Activated T-cell treated with anti-CD3 and anti-CD28 coated beads, Interleukin-2, amount 50 U/mL, for 72 hours (primary cell): ENCODE measurements at places on chromosomes 12 and 14.

DNA sequence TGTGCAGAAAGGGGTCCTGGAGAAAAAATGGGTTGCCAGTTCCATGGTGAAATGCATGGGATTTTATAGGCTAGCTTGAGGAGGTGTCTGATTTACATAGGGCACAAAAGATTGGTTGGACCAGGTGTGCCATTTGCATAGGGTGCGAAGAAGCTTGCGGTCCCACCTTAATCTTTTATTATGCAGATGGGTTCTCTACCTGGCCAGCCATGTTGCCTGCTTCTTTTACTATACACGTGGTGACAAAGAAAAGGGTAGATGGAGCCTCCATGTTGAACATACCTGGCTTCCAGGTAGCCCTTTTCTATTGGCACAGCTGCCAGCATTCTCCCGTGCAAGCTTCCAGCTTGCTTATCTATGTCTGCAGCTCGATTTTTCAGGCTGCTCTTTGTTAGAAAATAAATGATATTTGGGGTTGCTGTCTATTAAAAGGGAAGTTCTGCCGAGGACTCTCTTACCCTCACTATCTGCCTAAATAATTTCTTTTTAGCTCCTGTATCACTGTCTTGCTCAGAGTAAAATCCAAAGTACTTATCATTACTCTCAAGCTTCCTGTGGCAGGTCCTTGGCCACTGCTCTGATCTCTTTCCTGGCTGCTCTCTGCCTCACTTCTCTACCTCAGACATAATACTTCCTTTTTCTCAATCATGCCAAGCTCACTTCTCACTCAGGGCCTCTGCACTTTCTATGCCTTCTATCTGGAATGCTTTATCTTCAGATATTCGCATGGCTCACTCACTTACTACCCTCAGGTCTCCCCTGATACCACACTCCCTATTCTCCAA is 216.0 kb upstream of the DAAM1 start:
- H3K4me1 ChIP-seq: no peaks in the 10 kb centered on the region
- H3K36me3 ChIP-seq: no peaks in the 10 kb centered on the region
- H3K4me3 ChIP-seq: no peak overlapping the region
- no peaks in the 10 kb centered on the region for H3K27me3 ChIP-seq

DNA sequence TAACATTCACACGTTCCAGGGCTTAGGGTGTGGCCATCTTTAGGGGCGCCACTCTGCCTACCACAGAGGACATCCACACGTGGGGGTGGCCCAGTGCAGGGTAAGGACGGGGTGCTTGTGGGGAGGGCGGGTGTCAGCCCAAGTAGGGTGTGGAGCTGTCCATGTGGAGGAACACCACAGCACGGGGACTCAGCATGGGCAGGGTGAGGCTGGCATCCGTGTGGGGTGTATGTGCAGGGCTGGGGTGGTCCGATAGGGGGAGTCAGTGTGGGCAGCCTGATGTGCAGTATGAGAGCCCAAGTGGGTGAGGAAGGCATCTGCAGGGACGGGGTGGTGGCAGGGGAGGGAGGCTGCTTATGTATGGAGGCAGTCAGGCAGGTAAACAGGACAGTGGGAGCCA is 17.7 kb downstream of the PSMC1 start:
- peaks cover 12% of the 10 kb centered on the region for H3K36me3 ChIP-seq
- no peak overlapping the region for H3K4me3 ChIP-seq
- H3K27ac ChIP-seq: peak overlapping the region; percentile 88
- no peak for DNase-seq

GRCh38 chr14:80465546-80466220 is 254.4 kb upstream of the DIO2 start:
- H3K27me3 ChIP-seq: no peaks in the 10 kb centered on the region
- no peak overlapping the region for H3K4me3 ChIP-seq
- H3K27ac ChIP-seq: no peak overlapping the region

GRCh38 chr12:76024102-76024781 is 7.3 kb downstream of the PHLDA1 start:
- no peak for DNase-seq
- peaks cover 62% of the 10 kb centered on the region for H3K4me1 ChIP-seq
- H3K27me3 ChIP-seq: no peaks in the 10 kb centered on the region
- H3K36me3 ChIP-seq: peaks cover 3% of the 10 kb centered on the region
- H3K4me3 ChIP-seq: no peak overlapping the region

DNA sequence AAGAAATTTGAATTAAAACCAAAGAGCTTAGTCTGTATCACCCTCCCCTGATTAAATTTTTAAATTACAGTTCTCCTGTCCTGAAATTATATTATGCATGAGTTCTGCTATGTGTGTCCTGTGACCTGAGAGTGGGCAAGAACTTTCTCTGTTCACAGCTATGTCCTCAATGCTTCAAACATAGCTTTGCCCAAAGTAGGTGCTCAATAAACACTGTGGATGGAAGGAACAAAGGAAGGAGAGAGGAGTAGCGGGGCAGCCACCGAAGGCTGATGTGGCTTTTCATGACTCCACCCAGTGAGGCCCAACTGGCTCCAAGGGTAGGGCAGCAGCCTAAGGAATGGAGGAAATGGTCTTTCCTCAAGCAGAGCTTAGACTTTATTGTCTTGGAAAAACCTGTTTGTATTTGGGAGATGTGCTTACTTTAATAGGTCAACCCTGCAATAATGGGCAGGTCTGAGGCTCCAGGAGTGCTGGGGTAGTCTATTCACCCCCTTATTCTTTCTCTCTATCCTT is 7.6 kb upstream of the MARK3 start:
- H3K4me3 ChIP-seq: no peak overlapping the region
- DNase-seq: no peak
- peaks cover 15% of the 10 kb centered on the region for H3K4me1 ChIP-seq
- peaks cover 20% of the 10 kb centered on the region for H3K27me3 ChIP-seq

DNA sequence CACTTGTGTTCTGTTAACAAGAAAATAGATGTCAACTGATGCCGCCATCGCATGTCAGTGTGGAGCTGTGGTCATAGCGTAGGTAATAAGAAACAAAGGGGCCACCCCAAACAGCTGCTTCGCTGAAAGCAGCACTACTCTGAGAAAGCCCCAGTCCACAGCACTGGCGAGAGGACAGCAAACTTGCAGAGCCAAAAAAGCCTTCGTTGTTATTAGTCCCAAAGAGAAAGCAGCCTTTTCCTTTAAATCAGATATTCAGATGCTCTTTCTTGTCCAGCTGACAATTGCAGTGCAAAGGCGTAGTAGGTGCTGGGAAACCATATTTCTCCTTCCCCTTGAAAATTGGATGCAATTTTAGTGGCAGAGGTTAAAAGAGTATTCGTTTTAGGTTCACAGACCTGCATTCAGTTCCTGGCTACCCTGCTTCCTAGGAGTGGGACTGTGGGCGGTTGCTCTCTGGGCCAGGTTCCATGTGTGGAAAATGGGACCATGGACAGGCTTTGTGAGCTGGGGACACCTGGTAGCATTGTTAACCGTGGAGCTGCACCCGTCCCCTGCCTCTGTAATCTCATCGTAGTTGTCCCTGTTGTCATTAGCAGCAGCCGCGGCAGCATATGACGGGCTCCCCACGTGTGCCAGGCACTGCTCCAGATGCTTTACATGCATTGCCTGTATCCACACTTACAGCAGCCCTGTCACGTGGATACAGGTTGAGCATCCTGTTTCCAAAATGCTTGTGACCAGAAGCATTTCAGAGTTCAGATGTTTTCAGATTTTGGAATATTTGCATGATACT is 54.2 kb downstream of the ELK3 start:
- H3K27me3 ChIP-seq: no peaks in the 10 kb centered on the region
- peaks cover 31% of the 10 kb centered on the region for H3K36me3 ChIP-seq
- H3K4me3 ChIP-seq: no peak overlapping the region
- H3K4me1 ChIP-seq: peaks cover 43% of the 10 kb centered on the region
- H3K27ac ChIP-seq: peak overlapping the region; percentile 32

DNA sequence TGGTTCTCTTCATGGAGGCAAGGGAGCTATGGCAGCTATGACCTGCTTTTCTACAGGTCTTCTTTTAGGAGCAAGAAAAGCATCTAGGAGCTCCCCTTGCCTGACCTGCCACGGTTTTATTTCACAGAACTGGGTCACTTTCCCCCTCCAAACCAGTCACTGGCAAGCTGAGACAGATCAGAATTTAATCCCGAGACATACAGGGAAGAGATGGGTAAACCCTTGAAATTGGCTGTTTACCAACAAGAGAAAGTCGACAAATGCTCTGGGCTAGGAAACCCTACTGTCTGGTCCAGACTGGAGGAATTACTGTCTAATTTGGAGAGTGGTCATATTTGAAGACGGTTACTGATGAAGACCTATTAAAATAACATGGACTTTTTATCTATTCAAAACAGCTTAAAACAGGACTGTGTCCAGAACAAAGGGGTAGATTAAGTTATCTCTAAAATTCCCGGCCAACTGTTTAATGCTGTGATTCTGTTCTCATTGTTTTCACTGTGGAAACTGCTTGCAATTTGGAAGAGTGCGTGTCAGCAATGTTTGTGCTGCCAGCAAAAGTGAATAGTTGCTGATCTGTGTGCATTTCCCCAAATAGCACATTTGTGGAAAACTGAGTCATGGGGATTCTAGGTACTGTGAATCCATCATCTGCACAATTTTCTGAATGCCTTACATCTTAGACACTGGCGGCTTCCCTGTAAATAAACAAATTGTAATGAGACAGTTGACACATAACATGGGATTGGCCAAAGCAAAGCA is 73.4 kb upstream of the EEA1 start:
- peaks cover 13% of the 10 kb centered on the region for H3K27me3 ChIP-seq
- no peak overlapping the region for H3K4me3 ChIP-seq
- DNase-seq: no peak
- H3K36me3 ChIP-seq: peaks cover 2% of the 10 kb centered on the region

- H3K27me3 ChIP-seq: peaks cover 1% of the 10 kb centered on the region
- no peak overlapping the region for H3K4me3 ChIP-seq
- DNase-seq: no peak
- H3K27ac ChIP-seq: no peak overlapping the region
Measured at GRCh38 chr14:51079489-51079888, 15.4 kb downstream of the TRIM9 start.

DNA sequence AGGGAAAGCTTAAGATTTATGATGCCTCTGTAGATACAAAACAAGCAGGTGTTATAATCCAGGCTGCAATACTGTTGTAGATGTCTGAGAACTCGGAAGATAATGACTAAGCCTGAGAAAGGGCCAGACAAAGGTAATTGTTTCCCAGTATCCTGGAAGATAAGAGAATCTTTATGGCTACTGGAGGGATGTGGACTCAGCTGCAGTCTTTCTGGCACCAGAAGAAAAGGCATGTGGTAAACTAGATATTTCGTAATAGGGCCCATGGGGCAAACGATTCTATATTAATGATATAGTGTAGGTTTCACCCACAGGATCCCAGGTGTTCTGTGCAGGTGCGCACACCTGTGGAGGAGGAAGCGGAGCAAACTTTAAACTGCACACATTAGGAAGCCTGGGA is 9.2 kb upstream of the APOLD1 start:
- no peaks in the 10 kb centered on the region for H3K27me3 ChIP-seq
- H3K4me3 ChIP-seq: no peak overlapping the region
- no peaks in the 10 kb centered on the region for H3K36me3 ChIP-seq
- no peak for DNase-seq
- H3K27ac ChIP-seq: no peak overlapping the region
- no peaks in the 10 kb centered on the region for H3K4me1 ChIP-seq

DNA sequence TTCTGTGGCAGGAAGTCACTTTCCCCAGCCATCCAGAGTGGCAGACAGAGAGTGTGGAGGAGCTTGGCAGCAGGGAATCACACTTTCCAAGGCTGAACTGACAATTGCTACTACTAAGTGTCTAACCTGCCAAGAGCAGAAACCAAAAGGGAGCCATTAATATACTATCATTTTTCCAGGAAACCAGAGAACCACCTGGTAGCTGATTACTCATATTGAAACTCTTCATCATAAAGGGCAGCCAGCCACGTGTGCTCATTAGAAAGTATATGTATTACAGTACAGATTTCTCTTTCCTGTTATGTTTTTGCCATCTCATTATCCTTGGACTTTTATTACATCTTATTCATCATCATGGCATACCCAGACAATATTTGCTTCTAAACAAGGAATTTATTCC is 374.9 kb downstream of the GXYLT1 start:
- H3K4me1 ChIP-seq: no peaks in the 10 kb centered on the region
- no peak for DNase-seq
- H3K27ac ChIP-seq: no peak overlapping the region
- H3K36me3 ChIP-seq: no peaks in the 10 kb centered on the region

- no peaks in the 10 kb centered on the region for H3K27me3 ChIP-seq
- no peak overlapping the region for H3K27ac ChIP-seq
- DNase-seq: no peak
- H3K4me1 ChIP-seq: peaks cover 11% of the 10 kb centered on the region
- no peak overlapping the region for H3K4me3 ChIP-seq
Measured at GRCh38 chr12:90024262-90024661, 315.6 kb upstream of the ATP2B1 start.

- peaks cover 7% of the 10 kb centered on the region for H3K36me3 ChIP-seq
- no peak for DNase-seq
- peaks cover 14% of the 10 kb centered on the region for H3K4me1 ChIP-seq
- peaks cover 67% of the 10 kb centered on the region for H3K27me3 ChIP-seq
- H3K27ac ChIP-seq: no peak overlapping the region
Measured at GRCh38 chr14:32934881-32935633, 3.6 kb upstream of the NPAS3 start.

DNA sequence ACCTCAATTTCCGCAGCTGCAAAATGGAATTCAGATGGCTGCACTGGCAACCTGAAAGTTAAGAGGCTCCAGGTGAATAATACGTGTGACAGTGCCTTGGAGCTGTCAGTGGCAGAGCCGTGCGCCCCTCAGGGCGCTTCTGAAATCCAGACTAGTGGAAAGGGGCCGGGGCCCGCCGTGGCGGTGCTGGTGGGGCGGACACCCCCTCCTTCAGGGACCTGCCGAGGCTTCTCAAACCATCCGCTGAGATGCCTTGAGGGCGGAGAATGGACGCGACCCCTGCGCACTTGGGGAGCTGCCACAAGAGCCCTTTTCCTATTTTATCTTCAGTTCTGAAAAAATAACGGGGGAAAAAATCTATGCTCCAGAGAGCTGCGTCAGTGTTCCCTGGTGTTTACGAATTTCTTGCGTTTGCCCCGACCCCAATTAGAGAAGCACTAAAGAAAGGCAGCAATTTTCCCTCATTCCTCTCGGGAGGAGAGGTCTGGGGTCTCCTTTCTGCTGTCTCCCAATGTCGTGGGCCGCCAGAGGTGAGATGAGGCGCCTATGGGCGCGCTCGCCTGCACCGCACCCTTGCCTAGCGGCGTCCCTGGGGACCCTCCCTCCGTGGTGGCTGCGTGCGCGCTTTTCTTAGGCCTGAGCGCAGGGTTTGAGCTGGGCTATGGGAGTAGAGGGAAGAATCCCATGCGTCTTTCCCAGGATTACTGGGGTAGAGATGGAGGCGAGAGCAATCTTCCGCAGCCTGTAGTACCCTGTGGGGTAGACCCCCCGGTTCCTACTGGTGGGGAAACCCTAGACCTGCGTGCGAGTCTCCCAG is 2.2 kb downstream of the NOS1 start:
- peaks cover 41% of the 10 kb centered on the region for H3K27me3 ChIP-seq
- H3K4me1 ChIP-seq: no peaks in the 10 kb centered on the region
- no peak overlapping the region for H3K27ac ChIP-seq
- H3K4me3 ChIP-seq: no peak overlapping the region

DNA sequence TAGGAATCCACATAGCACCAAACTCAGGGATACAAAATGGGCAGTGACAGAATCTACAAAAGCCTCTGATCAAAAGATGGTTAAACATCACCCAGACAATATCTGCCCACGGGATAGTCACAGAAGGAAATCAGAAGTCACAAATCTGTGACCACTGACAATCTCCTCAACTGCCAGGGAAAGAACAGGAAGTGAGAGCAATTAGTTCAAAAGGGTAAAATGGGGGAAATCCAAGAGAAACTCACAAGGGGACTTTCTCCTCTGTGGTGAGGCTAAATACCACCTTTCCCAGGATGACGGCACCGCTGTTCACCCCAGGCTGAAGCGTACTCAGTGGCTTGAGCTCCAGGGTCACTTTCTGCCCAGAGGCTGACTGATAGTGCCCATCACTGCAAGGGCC is 10.7 kb downstream of the TTC5 start:
- H3K36me3 ChIP-seq: peaks cover 4% of the 10 kb centered on the region
- H3K27me3 ChIP-seq: no peaks in the 10 kb centered on the region
- no peak overlapping the region for H3K4me3 ChIP-seq
- H3K27ac ChIP-seq: peak overlapping the region; percentile 64
- H3K4me1 ChIP-seq: peaks cover 7% of the 10 kb centered on the region
